ENCODE measurements at places on chromosomes 7 and 10.

- DNase-seq: no peak
Observed at GRCh38 chr10:44976352-44977198, 2.0 kb downstream of the DEPP1 start.

DNA sequence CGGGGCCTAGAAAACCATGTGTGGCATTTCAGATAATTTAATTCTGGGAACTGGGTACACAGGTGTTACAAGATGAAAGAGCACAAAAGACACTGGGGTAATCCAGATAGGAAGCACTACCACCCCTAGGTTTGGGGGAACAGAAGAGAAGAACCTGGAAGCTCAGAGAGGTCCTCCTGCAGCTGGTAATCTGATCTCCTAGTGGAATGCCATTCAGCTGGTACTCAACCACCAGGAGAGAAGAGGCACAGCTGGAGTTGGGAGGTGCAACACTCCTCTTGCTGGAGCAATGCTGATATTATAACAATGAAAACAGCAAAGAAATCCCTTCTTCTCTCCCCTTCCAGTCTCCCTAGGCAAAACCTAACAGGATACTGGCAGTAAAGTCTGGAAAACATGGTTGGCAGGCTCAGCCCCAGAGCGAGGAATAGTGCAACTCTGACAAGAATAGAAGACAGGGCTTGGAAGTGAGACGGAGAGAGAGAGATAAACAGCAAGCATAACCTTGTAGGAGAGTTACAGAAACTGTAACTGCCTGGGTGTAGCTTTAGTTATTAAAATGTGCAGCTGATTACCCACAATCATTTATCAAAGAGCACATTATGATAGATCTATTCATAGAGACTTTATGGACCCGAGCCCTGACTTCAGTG is 35.0 kb downstream of the NRF1 start:
- no peak for DNase-seq

DNA sequence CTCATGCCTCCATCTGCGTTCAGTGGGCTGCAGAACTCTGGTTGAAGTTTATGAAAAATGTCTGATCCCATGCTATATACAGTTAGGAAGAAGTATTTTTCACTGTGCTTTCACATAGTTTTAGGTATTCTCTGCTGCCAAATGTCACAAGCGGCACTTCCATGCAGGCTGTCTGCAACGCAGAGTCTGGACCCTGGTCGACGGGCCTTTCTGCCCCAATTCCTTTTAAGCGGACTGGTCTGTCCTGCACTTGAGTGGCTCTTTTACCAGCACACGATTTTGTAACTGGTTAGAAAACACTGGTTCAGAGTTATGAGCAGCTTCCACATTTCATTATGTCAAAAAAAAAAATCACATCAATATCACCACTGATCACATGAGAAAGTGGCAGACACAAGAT is 143.0 kb downstream of the DIP2C start:
- DNase-seq: no peak

DNA sequence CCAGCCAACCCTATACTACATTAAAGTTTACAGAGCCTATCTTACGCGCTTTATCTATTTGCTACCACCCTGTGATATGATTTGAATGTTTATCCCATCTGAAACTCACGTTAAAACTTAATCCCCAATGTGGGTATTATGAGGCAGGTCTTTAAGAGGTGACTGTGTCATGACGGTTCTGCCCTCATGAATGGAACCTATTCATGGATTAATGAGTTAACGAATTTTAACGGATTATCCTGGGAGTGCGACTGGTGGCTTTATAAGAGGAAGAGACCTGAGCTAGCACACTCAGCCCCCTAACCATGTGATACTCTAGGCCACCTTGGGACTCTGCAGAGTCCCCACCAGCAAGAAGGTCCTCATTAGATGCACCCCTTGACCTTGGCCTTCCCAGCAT is 37.8 kb downstream of the SRPK2 start:
- no peak for DNase-seq

DNA sequence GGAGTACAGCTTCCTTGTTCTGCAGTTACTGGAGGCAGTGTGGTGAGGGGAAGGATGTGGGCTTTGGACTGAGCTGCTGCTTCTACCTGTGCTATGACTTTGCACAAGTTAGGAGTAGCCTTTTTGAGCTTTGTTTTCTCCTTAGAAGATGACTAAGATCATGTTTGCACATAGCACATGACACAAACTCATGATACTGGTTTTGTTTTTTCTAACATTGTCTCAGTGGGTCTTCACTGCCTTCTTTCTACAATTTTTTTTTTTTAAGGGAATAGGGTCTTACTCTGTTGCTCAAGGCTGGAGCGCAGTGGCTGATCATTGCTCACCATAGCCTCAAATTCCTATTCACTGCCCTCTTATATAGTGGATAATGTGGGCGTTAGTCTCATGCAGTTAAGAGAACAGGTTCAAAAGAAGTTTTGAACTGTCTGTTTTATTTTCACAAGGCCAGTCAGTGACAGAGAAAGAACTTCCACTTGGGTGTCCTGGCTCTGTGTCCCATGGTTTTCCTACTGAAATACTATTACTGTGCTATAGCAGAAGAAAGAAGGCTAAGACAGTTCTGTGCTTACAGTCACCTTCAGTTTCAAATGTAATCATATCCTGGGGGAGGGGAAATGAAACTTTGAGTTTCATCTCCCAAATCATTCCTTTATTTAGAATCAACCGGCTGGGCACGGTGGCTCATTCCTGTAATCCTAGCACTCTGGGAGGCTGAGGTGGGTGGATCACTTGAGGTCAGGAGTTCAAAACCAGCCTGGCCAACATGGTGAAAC is 72.0 kb downstream of the KAT6B start:
- DNase-seq: no peak

DNA sequence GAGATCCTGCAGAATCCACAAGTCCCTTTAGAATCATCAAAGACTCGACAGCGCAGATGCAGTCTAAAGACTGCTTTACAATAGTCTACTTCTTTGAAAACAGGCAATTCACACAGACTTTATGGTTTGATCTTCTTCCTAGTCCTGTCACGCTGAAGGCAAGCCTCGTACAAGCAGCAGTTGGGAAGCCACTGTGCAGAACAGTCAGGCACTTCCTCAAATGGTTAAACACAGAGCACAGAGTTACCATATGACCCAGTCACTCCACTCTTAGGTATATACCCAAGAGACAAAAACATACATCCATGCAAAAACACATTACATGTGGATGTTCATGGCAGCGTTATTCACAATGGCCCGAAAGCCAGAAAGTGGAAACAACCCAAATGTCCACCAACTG is 41.4 kb downstream of the LRRC20 start:
- DNase-seq: no peak

- no peak for DNase-seq
Observed at GRCh38 chr7:14834456-14834855, 68.1 kb downstream of the DGKB start.

DNA sequence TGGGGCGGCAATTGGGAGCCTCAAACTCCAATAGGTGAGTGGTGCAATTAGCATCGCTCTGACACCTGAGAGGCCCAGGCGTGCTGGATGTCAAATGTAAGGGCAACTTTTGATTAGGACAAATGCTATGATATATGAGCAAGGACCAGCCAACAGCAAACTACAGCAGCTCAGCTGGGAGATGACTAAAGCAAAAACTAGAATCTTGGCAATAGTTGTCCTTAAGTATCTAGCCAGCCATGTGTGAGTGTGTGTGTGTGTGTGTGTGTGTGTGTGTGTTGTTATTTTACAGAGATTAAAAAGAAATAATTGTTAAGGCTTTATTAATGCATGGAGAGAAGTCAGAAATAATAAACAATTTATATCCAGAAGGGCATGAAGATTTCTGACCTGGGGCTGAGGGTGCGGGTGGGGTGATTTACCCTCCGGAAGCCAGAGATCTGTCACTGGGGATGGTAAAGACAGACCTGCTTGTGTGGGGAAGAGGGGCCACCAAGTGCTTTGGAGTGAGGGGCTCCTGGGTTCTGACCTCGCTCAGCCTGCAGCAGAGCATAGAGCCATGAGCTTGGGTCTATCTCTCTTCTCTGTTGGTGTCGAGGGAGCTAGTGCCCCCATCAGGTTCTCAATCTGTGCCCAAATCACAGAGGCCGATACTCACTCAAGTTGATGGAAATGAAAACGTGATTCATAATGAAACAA is 77.3 kb downstream of the EMX2 start:
- no peak for DNase-seq

DNA sequence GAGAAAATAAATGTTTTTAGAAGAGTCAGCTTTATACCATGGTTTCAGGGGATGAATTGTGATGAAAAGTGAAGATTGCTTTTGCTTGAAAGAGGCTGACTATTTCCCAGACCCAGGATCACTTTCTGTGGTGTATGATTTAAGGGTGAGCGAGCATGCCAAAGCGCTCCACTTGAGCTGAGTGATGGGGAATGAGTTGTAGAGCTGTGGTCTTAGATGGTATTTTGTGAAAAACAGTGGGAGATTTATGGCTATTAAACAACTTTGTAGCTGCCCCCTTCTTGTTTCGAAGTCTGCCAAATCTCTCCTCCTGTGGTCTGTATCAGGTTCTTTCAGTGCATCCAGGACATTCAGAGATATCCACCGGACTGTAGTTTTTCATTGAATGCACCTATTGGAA is 888.2 kb downstream of the LRMDA start:
- DNase-seq: no peak

GRCh38 chr10:25564351-25564750 is 369.7 kb upstream of the MYO3A start:
- DNase-seq: no peak

GRCh38 chr10:130206216-130206737 is 70.1 kb downstream of the GLRX3 start:
- no peak for DNase-seq

GRCh38 chr7:22088827-22089226 is 143.1 kb upstream of the CDCA7L start:
- DNase-seq: no peak

DNA sequence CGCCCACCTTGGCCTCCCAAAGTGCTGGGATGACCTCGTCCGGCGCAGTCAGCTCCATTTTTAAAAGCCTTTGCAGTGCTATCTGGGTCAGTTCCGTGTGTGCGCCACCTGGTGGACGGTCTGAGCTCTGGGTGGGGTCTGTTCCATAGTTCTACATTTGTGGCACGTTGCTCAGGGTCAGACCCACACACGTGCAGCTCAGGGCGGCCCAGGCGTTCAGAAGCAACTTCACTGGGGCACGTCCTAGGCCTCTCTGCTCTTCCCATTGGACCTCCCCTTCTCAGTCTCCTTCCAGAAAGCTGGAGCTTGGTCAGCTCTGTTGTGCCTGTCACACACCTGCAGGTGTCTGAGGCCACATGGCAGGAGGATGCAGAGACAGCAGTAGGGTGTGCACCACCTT is 137.9 kb downstream of the DNAJB6 start:
- no peak for DNase-seq

GRCh38 chr7:79770063-79770462 is 316.6 kb upstream of the MAGI2 start:
- DNase-seq: no peak

GRCh38 chr10:31004611-31005193 is 27.0 kb downstream of the ZNF438 start:
- DNase-seq: no peak

DNA sequence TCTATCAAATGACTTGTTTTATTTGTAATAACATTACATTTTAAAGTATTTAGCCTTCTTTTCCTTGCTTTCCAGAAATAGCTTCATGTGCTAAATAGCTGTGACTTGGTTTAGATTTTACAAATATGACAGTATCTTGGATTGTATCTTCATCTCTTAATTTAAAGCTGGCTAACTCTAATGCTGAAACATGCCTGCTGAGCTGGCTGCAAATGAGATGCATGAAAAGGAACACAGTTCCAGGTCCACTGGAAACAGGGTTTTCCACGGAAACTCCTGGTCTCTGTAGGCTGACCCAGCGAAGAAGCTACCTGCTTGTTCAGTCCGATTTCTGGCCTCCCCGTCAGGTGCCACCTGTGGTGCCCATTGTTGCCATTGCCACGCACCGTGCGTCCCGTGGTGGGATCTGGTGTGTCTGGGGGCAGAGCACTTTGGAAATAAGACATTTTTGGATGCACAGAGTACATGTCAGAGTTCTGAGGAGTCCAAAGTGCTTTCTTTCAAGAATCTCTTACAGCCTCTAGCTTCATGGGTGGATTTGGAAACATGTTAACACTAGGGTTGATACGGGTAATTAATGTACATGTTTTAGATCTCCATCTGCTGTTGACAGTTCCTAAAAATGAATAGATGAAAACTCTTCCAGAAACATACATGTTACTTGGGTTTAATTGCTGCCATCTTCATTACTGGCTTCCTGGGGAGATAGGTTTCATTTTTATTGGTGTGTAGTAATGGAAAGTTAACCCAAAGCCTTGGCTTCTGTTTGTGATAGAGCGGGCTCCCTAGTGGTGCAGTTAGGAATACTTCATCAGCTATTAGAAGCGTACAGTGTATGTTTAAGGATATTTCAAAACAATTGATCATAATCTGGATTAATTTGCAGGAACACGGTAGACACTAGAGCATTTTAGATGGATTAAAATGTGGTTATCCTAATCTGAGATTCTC is 45.0 kb downstream of the SHH start:
- DNase-seq: no peak

- no peak for DNase-seq
Observed at GRCh38 chr10:58967551-58968388, 208.7 kb upstream of the PHYHIPL start.

GRCh38 chr7:132082394-132082793 is 493.9 kb downstream of the PLXNA4 start:
- no peak for DNase-seq

GRCh38 chr7:69878591-69878990 is 280.3 kb downstream of the AUTS2 start:
- no peak for DNase-seq

DNA sequence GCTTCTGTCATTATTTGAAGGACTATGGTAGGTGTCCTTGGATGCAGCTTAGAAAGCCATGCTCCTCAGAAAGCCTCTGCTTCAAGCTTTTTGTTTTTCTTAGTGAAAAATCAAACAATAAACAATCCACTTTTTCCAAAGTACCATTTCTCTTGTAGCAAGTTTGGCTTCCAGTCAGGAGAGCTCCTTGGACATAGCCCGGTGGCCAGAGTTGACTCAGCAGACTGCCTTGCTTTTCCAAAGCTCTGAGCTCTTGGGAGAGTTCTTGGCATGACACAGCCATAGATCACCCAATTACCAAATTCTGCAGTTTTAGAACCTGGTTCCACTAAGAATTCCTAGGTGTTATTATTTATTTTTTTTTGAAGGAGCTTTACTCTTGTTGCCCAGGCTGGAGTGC is 189.4 kb upstream of the MTPN start:
- no peak for DNase-seq
